ENCODE measurements at places on chromosomes 12 and 14. TPM values are rescaled to one million over a fixed set of nuclear protein-coding genes. Genes with fewer than 3 reads are reported as not detected.

- no peak overlapping the region for H3K27ac ChIP-seq
- no peaks in the 10 kb centered on the region for H3K4me1 ChIP-seq
- DNase-seq, result peak; percentile 79
- no peaks in the 10 kb centered on the region for H3K36me3 ChIP-seq
These were observed 14.5 kb upstream of the CCT2 start for GRCh38 chr12:69570545-69571399.

DNA sequence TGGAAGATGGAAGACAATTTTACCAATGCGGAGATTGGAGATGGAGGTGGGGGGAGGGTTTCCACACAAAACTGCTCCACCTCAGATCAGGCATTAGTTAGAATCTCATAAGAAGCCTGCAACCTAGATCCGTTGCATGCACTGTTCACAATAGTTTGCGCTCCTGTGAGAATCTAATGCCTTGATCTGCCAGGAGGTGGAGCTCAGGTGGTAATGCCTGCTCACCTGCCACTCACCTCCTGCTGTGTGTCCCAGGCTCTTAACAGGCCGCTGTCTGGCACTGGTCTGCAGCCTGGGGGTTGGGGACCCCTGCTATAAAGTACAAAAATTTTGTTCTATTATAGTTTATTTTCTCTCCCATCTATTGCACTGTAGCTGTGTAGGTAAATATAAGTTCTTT, 84.9 kb upstream of the FOXG1 start:
- H3K36me3 ChIP-seq, result no peaks in the 10 kb centered on the region
- no peak for DNase-seq
- no peaks in the 10 kb centered on the region for H3K27me3 ChIP-seq
- H3K4me3 ChIP-seq, result no peak overlapping the region

GRCh38 chr12:59393506-59393905, 202.3 kb upstream of the SLC16A7 start:
- no peaks in the 10 kb centered on the region for H3K27me3 ChIP-seq
- no peaks in the 10 kb centered on the region for H3K4me1 ChIP-seq
- DNase-seq, result no peak
- H3K36me3 ChIP-seq, result no peaks in the 10 kb centered on the region
- H3K4me3 ChIP-seq, result no peak overlapping the region

GRCh38 chr12:121568971-121569751, 11.7 kb downstream of the KDM2B start:
- no peaks in the 10 kb centered on the region for H3K4me1 ChIP-seq
- H3K36me3 ChIP-seq, result no peaks in the 10 kb centered on the region
- H3K27me3 ChIP-seq, result no peaks in the 10 kb centered on the region
- DNase-seq, result no peak

DNA sequence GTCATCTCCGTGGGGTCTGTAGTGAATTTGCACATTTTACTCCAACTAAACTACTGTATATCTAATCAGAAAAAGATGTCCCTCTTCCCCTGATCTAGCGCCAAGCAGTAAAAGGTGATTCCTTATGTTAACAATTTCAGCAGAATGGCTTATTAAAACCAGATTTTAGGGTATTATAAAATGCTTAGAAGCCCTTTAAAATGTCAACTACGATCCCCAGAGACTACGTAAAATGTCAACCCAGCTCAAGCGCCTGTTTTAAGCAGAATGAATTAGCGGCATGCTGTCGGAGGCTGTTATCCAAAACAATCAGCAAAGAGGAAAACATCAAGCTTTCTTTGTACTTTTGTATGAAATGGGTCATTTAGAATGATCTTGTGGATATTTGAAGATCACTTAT, 408.9 kb downstream of the SOX5 start:
- H3K36me3 ChIP-seq, result no peaks in the 10 kb centered on the region
- H3K27ac ChIP-seq, result no peak overlapping the region
- H3K4me1 ChIP-seq, result no peaks in the 10 kb centered on the region
- no peaks in the 10 kb centered on the region for H3K27me3 ChIP-seq
- DNase-seq, result no peak
- no peak overlapping the region for H3K4me3 ChIP-seq

DNA sequence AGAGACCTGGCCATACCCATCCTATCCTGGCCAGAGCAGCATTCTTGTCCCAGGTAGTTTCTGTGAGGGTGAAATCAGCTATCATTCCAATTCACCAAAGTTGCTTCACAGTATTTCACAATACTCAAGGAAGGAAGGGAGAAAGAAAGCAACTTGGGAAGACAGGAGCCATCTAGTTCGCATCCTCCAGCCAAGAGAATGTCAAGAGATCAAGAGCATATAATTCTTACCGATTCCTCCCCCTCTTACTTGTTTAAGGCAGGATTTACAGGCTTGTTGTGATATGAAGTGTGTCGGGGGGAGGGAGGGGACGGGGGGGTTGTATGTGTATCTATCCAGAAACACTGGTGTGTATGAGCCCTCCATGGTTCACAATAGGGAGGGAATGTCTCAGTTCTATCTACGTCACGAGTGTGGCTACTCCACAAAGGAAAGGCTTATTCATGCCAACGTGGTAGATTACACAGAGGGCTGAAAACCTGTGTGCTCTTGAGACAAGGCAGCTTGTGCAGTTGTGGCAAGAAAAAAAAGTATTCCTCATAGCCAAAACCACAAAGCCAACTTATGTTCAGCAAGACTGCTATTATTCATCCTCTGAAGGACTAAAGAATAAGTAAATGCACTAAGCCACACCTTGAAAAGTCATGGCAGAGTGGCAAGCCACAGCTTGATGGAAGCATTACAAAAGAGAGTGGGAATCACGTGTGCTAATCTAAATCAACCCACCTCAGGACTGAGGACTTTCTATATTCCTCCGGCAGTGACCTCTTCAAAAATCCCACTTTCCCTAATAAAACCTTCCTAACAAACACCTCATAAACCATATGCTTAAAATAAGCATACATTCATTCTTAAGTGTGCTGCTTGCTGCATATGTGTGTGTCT, 35.0 kb downstream of the CORO1C start:
- DNase-seq, result no peak
- no peak overlapping the region for H3K4me3 ChIP-seq

- no peaks in the 10 kb centered on the region for H3K4me1 ChIP-seq
- no peak for DNase-seq
- H3K4me3 ChIP-seq, result no peak overlapping the region
- H3K27ac ChIP-seq, result no peak overlapping the region
- no peaks in the 10 kb centered on the region for H3K36me3 ChIP-seq
- no peaks in the 10 kb centered on the region for H3K27me3 ChIP-seq
These were observed 44.7 kb upstream of the GALNT9 start for GRCh38 chr12:132373901-132374611.

DNA sequence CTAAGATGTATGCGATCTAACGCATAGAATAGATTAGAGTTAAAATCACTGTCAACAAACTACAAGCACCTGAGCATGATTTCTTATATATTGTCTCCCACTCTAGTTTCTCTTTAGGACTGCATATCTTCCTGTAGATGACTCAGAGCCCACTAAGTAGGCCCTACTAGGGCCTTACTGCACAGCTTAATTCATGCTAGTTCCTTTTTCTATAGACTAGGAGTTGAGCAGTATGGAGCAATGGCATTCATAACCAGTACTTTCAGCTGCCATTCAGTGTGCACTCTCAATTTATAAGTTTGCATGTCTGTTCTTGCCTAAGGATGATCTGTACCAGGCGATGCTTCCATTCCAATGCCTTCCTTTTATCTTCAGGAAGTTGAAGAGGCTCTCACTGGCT, 103.5 kb downstream of the METTL25 start:
- no peaks in the 10 kb centered on the region for H3K4me1 ChIP-seq
- no peak overlapping the region for H3K4me3 ChIP-seq
- no peak for DNase-seq

GRCh38 chr12:75876832-75877762, 154.5 kb downstream of the PHLDA1 start:
- no peak overlapping the region for H3K4me3 ChIP-seq
- no peaks in the 10 kb centered on the region for H3K36me3 ChIP-seq
- H3K4me1 ChIP-seq, result peaks cover 25% of the 10 kb centered on the region
- peak overlapping the region; percentile 10 for H3K27ac ChIP-seq

- H3K4me1 ChIP-seq, result peaks cover 1% of the 10 kb centered on the region
- no peaks in the 10 kb centered on the region for H3K36me3 ChIP-seq
- no peak overlapping the region for H3K27ac ChIP-seq
- no peaks in the 10 kb centered on the region for H3K27me3 ChIP-seq
- no peak for DNase-seq
These were observed 242.5 kb downstream of the AKAP6 start for GRCh38 chr14:32571551-32571950.

DNA sequence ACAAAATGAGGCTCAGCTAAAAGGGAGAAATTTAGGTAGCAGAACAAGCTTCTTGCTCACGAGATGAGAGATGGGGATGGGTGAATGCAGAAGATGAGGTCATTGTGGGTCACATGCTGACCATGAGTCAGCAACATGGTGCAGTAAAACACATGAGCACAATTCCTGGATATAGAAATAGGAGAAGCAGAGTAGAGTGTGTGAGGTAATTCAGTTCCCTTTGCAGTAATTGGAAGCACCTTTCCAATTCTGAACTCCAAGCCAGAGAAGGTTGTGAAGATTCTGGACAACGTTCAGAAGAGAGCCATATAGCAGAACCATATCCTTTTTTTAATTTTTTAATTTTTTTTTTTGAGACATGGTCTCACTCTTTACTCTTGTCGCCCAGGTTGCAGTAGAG, 62.0 kb upstream of the LMNTD1 start:
- H3K4me1 ChIP-seq, result no peaks in the 10 kb centered on the region
- no peaks in the 10 kb centered on the region for H3K36me3 ChIP-seq
- no peak overlapping the region for H3K4me3 ChIP-seq
- no peak overlapping the region for H3K27ac ChIP-seq

DNA sequence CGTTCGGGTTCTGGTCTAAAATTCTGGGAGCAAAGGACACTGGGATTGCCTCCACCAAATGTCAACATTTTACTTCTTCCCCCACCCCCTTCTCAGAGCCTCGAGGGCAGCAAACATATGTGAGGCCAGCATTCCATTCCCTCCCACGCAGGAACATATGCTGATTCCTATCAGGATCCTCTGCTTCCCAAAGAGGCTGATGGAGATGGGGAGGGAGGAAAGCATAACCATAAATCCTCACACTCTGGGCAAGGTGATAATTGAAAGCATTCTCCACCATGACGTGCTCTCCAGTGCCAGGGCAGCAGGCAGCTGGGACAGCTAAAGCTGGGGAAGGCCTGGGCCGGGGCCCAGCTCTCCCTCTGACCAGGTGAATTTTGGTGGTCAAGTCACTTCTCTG, 395.0 kb downstream of the ZFP36L1 start:
- H3K36me3 ChIP-seq, result no peaks in the 10 kb centered on the region
- H3K27ac ChIP-seq, result peak overlapping the region; percentile 25
- H3K27me3 ChIP-seq, result no peaks in the 10 kb centered on the region
- DNase-seq, result no peak
- H3K4me1 ChIP-seq, result peaks cover 89% of the 10 kb centered on the region
- no peak overlapping the region for H3K4me3 ChIP-seq

GRCh38 chr12:104602406-104602805, 145.7 kb downstream of the CHST11 start:
- no peaks in the 10 kb centered on the region for H3K36me3 ChIP-seq
- no peak for DNase-seq
- no peaks in the 10 kb centered on the region for H3K27me3 ChIP-seq

GRCh38 chr12:79174626-79175025, 310.1 kb downstream of the SYT1 start:
- H3K36me3 ChIP-seq, result no peaks in the 10 kb centered on the region
- H3K27ac ChIP-seq, result no peak overlapping the region
- H3K27me3 ChIP-seq, result no peaks in the 10 kb centered on the region
- no peak overlapping the region for H3K4me3 ChIP-seq
- no peak for DNase-seq

GRCh38 chr14:54839701-54840119, 62.9 kb downstream of the GCH1 start:
- no peaks in the 10 kb centered on the region for H3K36me3 ChIP-seq
- DNase-seq, result peak; percentile 31
- H3K27ac ChIP-seq, result no peak overlapping the region
- H3K4me3 ChIP-seq, result no peak overlapping the region
- no peaks in the 10 kb centered on the region for H3K27me3 ChIP-seq
- H3K4me1 ChIP-seq, result peaks cover 8% of the 10 kb centered on the region

- DNase-seq, result no peak
- H3K4me1 ChIP-seq, result peaks cover 8% of the 10 kb centered on the region
- peak overlapping the region; percentile 86 for H3K27ac ChIP-seq
- H3K4me3 ChIP-seq, result peak overlapping the region; percentile 90
- H3K27me3 ChIP-seq, result no peaks in the 10 kb centered on the region
These were observed 387.5 kb downstream of the BCAT1 start for GRCh38 chr12:24561411-24561871.

DNA sequence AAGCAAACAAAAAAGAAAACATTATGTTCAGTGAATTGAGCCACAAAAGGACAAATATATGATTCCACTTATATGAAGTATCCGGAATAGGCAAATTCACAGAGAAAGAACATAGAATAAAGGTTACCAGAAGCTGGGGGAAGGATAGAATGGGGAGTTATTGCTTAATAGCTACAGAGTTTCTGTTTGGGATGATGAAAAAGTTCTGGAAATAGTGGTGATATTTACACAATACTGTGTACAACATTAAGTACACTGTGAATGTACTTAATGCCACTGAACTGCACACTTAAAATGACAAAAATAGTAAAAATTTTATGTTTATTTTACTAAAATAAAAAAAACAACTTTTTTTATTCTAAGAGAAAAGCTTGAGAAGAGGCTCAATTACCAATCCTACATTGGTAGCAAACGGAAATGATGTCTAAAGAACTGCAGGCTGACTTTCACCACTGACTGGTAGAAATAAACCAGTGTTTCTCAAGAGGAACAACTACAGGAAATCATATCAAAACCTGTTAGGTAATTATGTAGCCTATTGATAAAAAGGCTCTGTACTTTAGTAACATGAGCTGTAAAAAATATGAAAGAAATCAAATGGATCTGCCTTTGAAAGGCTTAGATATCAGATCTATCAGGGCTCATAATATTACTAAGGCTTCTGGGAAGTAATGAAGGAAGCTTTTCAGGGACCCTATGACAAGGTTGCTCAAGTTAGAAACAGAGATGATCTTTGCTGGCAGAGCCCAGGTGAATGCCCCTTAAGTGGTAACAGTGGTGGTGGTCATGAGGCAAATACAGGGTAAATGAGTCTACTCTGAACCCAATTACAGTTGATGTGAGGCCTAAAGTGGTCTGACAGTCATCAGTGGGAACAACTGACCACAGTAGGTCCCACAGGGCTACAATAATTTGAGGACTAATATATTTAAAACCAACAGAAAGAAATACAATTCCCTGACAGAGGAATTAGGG, 41.3 kb downstream of the BAZ1A start:
- DNase-seq, result no peak
- no peaks in the 10 kb centered on the region for H3K27me3 ChIP-seq
- no peak overlapping the region for H3K27ac ChIP-seq
- no peaks in the 10 kb centered on the region for H3K36me3 ChIP-seq
- no peak overlapping the region for H3K4me3 ChIP-seq
- no peaks in the 10 kb centered on the region for H3K4me1 ChIP-seq

The RD3L gene
- not detected for total RNA-seq

The STYK1 gene
- total RNA-seq, result not detected

The CLEC4A gene
- 4.6 TPM for total RNA-seq

The ANKRD33 gene
- 0.60 TPM for total RNA-seq

The C12orf54 gene
- total RNA-seq, result not detected

The SUSD6 gene
- total RNA-seq, result 59.6 TPM

The TAS2R9 gene
- total RNA-seq, result not detected

The CCDC88C gene
- total RNA-seq, result 7.5 TPM

The ART4 gene
- total RNA-seq, result 5.9 TPM

The ACIN1 gene
- 143 TPM for total RNA-seq

The ELK3 gene
- 28.6 TPM for total RNA-seq

Data from tibial nerve (tissue), 4 donors.